Fibroblast of lung (primary cell): ENCODE measurements at places on chromosomes 7 and 10. TPM values are rescaled to one million over a fixed set of nuclear protein-coding genes. Genes with fewer than 3 reads are reported as not detected.

DNA sequence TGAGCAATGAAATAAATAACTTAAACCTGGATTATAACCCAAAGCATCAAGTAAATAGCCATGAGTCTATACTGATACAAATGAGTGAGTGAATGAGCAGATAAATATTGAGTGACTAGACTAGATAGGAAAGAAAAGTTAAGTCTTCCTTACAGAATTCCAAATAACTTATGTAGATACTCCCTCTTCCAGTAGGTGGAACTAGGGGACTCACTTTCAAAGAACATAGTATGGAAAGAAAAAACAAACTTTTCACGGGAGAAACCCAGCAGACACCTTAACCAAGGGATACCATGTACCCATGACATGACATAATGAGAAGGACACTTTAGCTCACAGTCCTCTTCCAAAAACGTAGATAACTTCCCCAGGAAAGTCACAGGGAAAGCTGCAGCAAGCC is 32.2 kb downstream of the CSGALNACT2 start:
- H3K4me3 ChIP-seq, result no peak overlapping the region
- H3K4me1 ChIP-seq, result no peaks in the 10 kb centered on the region
- peaks cover 6% of the 10 kb centered on the region for H3K36me3 ChIP-seq
- H3K27me3 ChIP-seq, result no peaks in the 10 kb centered on the region
- DNase-seq, result no peak
- H3K27ac ChIP-seq, result no peak overlapping the region

DNA sequence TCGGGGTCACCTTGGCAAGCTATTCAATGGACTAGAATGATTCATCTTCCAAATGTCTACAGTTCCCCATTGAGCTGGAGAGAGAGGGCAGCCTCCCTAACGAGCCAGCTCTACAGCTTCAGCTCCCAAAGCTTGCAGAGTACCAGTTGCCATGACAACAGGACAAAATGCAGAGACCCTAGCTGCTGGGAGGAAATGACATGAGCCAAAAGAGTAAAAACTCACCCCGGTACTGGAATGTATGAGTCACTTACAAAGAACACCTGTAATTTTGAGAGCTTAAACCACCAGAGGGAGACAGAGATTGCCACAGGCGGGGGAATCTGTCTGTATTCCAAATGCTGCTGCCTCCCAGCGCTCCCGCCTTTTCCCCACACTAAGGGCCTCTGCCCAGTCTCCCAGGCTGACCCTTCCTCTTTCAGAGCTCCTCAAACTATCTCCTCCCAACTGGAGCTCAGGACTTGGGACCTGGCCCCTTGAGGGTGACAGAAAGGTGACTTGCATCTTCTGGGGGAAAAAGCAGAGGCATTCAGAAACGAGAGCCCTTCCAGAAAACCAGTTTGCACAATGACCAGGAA is 95.5 kb downstream of the CUL2 start:
- no peak overlapping the region for H3K27ac ChIP-seq
- no peak overlapping the region for H3K4me3 ChIP-seq
- H3K4me1 ChIP-seq, result no peaks in the 10 kb centered on the region
- DNase-seq, result peak; percentile 91
- H3K36me3 ChIP-seq, result no peaks in the 10 kb centered on the region

- H3K36me3 ChIP-seq, result no peaks in the 10 kb centered on the region
- H3K27ac ChIP-seq, result peak overlapping the region; percentile 69
- no peaks in the 10 kb centered on the region for H3K27me3 ChIP-seq
- H3K4me1 ChIP-seq, result peaks cover 7% of the 10 kb centered on the region
- H3K4me3 ChIP-seq, result peak overlapping the region; percentile 91
- DNase-seq, result peak; percentile 5
These were observed 660 bp downstream of the SUV39H2 start for GRCh38 chr10:14879124-14879927.

GRCh38 chr7:80581486-80582260 is 56.8 kb upstream of the CD36 start:
- H3K27me3 ChIP-seq, result no peaks in the 10 kb centered on the region
- peaks cover 3% of the 10 kb centered on the region for H3K4me1 ChIP-seq
- H3K36me3 ChIP-seq, result no peaks in the 10 kb centered on the region
- H3K27ac ChIP-seq, result no peak overlapping the region

- H3K27me3 ChIP-seq, result peaks cover 11% of the 10 kb centered on the region
- no peaks in the 10 kb centered on the region for H3K36me3 ChIP-seq
- no peak overlapping the region for H3K27ac ChIP-seq
- DNase-seq, result peak; percentile 10
- H3K4me1 ChIP-seq, result peaks cover 6% of the 10 kb centered on the region
- H3K4me3 ChIP-seq, result no peak overlapping the region
These were observed 517.4 kb upstream of the ZMIZ1 start for GRCh38 chr10:78551184-78552005.

- no peak overlapping the region for H3K4me3 ChIP-seq
- H3K4me1 ChIP-seq, result no peaks in the 10 kb centered on the region
These were observed 145.7 kb upstream of the SH2B2 start for GRCh38 chr7:102140952-102141370.

DNA sequence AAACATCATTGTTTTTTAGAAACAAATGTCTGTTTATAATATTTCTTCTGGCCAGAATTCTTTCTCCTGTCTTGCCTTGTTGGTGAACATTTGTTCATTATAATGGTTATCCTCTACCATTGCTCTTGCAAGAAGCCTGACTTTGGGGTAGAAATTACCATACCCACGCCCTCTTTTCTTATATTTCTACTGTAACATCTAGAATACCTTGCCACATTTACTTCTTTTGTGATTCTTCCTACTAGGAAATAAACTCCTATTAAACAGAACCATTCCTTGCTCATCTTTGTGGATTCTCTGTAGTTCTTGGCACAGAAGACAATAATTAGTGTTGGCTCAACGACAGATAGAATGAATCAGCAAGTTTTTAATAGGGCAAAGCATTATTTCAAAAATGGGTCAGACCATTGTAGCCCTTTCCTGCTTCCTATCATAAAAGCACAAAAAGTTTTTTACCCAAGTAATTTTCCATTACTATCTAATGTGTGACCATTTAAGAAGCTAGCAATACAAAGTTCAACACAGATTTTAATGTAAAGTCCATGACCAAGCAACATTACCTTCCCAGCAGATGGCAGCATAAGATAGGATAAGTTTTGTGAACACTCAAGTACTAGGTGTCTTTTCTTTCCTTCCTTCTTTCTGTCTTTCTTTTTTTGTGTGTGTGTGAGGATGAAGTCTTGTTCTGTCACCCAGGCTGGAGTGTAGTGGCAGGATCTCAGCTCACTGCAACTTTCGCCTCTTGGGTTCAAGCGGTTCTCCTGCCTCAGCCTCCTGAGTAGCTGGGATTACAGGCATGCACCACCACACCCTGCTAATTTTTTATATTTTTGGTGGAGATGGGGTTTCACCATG is 270.4 kb downstream of the HGF start:
- peak; percentile 93 for DNase-seq
- H3K27me3 ChIP-seq, result no peaks in the 10 kb centered on the region
- H3K4me3 ChIP-seq, result no peak overlapping the region
- peak overlapping the region; percentile 5 for H3K27ac ChIP-seq
- peaks cover 5% of the 10 kb centered on the region for H3K4me1 ChIP-seq

- H3K4me1 ChIP-seq, result no peaks in the 10 kb centered on the region
- H3K4me3 ChIP-seq, result no peak overlapping the region
- no peaks in the 10 kb centered on the region for H3K36me3 ChIP-seq
- H3K27ac ChIP-seq, result no peak overlapping the region
These were observed 298.7 kb upstream of the NRG3 start for GRCh38 chr10:81576336-81576735.

DNA sequence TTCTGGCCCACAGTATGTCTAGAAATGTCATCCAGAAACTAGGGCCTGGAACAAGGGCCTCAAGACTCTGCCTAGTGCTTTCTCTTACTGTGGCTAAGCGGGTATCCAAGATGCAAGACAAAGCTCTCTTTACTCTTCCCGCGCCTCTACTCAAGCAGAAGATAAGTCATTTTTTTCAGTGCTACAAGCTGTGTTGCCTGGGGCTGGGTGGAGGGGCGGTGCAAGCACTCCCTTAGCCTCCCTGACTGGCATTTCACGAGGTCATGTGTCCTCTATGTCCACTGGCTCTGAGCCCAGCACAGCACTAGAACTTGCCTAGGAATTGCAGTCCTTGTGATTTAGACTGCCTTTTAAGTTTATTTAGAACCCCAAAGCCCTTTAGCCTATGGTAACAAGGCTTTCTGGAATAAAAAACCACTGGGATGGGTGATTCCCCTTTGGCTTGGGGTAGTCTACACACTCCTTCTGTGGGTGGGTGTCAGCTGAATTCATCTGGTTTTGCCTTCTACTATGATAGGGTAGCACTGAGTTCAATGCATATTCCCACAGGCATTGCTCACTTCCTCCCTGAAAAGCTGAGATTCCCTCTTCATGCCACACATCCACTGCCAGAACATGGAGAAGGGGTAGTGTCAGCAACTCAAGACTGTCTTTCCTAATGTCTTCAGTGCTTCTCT is 371.8 kb upstream of the KCND2 start:
- no peaks in the 10 kb centered on the region for H3K27me3 ChIP-seq
- peak; percentile 1 for DNase-seq
- no peak overlapping the region for H3K27ac ChIP-seq
- H3K36me3 ChIP-seq, result no peaks in the 10 kb centered on the region

DNA sequence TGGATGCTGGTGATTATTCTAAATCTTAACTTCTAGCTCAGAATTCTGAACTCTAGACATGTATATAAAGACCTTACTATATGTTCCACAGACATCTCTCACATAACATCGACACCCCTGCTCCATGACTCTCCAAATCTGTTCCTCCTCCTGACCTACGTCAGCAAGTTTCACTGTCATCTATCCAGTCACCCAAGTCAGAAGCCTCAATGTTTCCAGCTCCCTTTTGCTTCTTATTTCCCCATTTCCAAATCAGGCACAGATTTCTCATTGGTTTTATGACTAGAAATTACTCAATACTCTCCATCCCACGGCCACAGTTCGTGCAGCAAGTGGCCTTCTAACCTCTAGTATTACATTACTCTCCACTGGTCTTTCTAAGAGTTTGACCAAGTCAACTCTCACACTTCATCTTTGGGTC is 28.5 kb downstream of the EPC1 start:
- H3K27me3 ChIP-seq, result no peaks in the 10 kb centered on the region
- no peak overlapping the region for H3K4me3 ChIP-seq
- no peaks in the 10 kb centered on the region for H3K36me3 ChIP-seq
- H3K27ac ChIP-seq, result no peak overlapping the region
- H3K4me1 ChIP-seq, result peaks cover 5% of the 10 kb centered on the region

DNA sequence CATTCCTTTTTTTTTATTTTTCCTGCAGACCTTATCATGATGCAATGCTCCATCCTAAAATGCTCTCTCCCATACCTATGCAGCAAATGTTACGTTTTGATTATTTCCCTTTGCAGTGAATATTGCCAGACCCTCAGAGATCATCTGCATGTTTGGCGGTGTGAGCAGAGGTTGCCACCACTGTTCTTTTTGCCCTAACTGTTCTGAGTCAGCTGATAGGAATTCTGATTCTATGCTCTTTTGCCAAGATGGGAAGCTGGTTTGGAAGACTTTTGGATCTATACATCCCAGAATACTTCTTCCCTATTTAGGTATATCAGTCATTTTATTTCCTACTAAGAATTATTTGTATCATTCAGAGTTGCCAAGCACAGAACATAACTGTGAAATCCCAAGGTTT is 130.5 kb downstream of the KLF6 start:
- no peaks in the 10 kb centered on the region for H3K4me1 ChIP-seq
- DNase-seq, result peak; percentile 37
- H3K27ac ChIP-seq, result no peak overlapping the region
- H3K4me3 ChIP-seq, result no peak overlapping the region

GRCh38 chr7:960269-960871 is 5.9 kb upstream of the ADAP1 start:
- DNase-seq, result no peak
- no peak overlapping the region for H3K4me3 ChIP-seq
- H3K36me3 ChIP-seq, result no peaks in the 10 kb centered on the region
- peaks cover 3% of the 10 kb centered on the region for H3K4me1 ChIP-seq

GRCh38 chr7:137395420-137395819 is 51.9 kb upstream of the PTN start:
- peaks cover 4% of the 10 kb centered on the region for H3K4me1 ChIP-seq
- no peak overlapping the region for H3K4me3 ChIP-seq
- no peaks in the 10 kb centered on the region for H3K27me3 ChIP-seq
- no peak overlapping the region for H3K27ac ChIP-seq
- DNase-seq, result no peak

Gene MUC3A
- not detected in 2 replicates for total RNA-seq

Gene CYP2W1
- not detected in 2 replicates for total RNA-seq

Gene RBP4
- not detected in 2 replicates for total RNA-seq
